ENCODE measurements at places on chromosomes 7 and 10.

DNA sequence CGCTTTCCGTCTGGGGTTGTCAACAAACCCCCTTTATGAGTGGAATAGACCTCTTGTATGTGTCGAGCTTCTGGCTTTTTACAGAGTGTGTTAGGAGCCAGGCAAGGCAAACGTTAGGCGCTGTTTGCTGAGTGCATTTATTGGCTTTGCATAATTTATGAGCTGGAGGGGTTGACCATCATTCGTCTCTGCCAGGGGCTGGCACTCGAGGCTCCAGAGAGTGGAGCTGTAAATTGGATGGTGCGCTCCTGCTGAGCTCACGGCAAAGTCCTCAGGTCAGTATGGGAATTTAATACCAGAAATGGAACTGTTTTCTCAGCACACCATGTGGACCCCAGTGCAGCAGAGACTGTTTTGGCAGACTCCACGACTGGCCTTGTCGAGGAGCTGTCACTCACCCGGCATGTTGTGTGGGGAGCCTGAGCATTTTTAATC lies 699.4 kb upstream of the GALNT17 start:
- DNase-seq = no peak

GRCh38 chr7:105278973-105279687 lies 109.6 kb downstream of the SRPK2 start:
- no peak for DNase-seq

DNA sequence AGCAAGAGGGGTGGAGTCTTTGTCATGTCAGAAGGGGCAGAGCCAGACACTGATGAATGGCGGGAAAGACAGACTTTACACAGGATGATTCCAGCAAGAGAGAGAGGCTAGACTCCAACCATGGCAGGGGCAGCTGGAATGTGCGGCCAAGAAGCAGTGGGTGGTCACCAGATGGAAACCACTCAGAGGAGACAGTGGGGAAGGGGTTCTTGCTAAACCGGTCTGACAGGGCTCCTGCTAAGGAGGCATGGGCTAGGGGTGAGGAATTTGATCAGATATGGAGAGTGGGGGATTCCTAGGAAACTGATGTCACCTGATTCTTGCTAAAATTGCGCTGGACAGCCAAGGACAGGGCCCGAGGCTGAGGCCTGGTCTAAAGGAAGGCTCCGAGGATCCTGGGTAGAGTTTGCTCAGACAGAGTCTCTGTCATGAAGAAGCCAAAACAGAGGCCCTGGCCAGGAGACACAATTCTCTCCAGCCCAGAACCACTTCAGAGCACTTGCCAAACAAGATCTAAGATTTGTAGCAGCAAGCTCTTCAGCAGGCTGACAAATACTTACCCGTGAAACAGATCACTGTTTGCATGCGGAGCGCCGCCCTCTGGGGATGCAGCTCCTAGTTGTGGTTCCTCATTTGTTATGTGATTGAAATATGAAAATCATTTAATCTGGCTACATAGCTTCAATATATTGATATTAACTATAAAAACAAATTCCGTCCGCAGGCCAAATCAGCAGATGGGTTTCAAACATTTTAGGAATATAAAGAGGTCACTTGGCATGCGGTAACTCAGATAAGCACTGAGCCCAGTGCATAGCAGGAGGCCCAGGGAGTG lies 377.0 kb downstream of the TCERG1L start:
- DNase-seq = no peak

DNA sequence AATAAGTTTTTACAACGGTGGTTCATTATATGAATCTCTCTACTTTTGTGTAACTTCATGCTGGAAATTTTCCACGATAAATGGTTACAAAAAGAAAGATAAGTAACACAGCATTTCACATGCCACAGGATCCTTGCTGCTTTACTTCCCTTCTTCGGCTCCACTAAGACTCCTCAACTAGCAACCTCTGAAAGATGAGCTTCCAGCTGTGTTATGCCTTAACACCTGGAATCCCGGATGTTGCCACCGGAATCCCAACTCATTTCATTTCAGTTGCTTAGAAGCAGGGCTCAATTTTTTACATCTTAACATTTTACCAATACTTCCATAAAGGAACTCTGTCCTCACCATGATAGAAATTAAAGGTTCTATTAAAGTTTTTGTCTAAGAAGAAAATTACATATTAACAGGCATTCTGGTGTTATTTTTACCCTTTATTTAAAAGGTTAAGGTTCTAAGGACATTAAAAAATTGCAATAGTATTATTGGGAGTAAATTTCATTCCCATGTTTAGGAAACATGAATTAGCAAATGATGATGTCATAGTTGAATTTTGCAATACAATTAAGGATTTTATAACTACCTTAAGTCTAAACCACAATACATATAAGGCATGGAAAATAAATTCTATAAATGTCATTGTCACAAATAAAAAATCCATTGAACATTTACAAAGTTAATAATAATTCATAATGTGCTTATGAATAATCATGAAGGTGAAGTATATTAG lies 57.1 kb upstream of the IL6 start:
- DNase-seq = no peak

- no peak for DNase-seq
Measured at GRCh38 chr7:158061884-158062656, 525.6 kb downstream of the PTPRN2 start.

- DNase-seq = no peak
Measured at GRCh38 chr7:66283003-66283920, 78.1 kb downstream of the TPST1 start.
